ENCODE measurements at places on chromosomes 6 and 20.

DNA sequence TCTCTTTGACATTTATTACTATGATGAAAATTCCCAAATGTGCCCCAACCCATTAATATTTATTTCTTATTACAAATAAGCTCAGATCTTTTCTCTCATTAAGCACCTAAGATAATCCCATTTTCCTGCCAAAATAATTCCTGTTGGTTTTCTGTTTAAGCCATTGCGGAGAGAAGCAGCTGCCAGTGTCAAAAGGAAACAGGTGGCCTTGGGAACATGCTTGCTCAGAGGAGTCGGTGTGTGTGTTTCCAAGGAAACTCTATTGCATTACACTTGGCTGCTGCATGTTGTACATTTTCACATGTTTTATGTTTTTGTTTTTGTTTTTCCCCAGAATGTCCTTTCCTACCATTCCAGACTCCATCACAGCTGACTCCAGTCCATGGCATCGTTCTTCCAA is 56.4 kb downstream of the CD24 start:
- no peak for DNase-seq

DNA sequence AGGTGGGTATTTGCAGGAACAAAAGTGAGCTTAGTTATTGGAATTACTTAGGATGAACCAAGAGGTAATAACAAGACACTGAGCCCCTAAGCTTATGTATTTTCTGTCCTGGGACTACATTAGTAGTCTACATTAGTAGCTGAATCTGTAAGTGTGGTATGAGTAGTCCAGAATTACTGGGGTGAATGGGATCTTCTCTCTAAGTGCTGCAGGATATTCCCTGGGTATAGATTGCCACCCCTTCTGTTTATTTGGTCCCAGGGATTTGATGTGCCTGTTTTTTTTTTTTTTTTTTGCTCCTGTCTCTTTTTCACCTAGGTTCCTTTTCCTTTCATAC is 5.9 kb downstream of the CD2AP start:
- DNase-seq, result no peak

DNA sequence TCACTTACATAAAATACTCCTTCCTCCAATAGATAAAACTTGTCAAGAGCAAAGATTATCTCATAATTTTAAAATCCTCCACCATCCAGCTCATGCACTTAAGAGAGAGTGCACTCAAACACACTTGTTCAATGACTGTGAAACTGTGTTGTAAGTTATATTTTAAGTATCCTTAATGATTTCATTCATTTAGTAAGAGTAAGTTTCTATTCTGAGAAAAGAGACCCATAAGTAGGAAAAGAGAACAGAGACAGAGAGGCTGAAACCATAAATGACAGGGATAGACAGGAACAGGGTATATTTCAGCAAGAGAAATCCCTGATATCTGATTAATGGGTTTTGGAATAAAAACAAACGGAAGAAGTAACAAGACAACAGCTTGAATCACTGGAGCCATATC is 8.2 kb downstream of the SSR1 start:
- no peak for DNase-seq

- DNase-seq, result no peak
Observed at GRCh38 chr20:38108438-38108985, 56.6 kb downstream of the TGM2 start.

DNA sequence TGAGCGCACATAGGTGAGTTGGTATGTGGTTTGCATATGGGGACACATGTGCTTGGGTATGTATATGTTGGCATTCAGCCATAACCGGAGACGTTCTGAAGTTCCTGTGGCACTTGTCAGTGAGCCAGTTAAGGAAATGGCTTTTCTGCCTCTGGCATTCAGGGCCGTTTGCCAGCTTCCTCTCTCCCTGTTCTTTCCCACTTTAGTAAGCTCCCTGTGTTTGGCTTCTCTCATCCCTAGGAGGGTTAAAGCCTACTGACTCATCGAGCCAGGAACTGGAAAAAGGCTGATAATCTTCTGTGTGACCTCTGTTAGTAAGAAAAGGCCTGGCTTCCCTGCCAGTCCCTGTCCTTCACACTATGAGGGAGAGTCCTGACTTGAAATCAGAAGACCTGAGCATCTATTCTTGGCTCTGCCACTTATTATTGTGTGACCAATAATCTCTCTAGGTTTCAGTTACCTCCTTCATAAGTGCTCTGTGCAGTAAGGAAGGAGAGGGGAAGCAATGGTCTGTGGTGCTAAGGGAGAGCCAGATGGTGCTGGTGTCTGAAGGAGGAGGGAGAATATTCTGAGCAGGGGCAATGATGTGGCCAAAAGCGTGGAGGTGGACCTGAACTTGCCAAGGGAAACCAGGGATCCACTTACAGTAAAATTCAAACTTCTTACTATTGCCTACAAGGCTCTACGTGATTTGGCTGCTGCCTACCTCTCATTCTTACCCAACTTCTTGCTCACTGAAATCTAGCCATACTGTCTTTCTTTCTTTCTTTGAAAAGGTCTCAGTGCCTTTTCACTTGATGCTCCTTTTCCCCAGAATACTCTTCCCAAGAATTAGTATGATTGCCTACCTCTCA is 31.4 kb downstream of the ACSS2 start:
- DNase-seq, result no peak

GRCh38 chr20:63175038-63175895 is 40.7 kb downstream of the YTHDF1 start:
- no peak for DNase-seq

DNA sequence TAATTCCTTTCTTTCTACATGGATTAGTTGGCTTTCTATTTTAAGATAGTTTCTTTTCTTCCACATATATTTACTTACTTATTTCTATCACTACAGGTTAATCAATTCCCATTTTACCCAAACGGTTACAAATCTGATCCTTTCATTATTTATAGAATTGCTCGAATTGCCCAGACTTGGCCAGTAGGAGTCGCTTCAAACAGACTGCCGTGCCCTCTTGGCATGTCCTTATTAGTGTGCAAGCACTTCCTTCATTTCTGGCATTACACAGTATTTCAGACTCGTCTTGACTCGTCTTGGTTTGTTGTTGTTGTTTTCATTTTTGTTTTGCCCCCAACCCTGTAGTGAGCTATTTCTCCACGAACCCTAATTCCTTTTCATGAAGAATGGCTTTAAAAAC is 74.6 kb downstream of the SAMD3 start:
- no peak for DNase-seq

GRCh38 chr6:18359237-18359885 is 27.8 kb upstream of the RNF144B start:
- no peak for DNase-seq

- no peak for DNase-seq
Observed at GRCh38 chr6:108510461-108511319, 50.0 kb upstream of the FOXO3 start.

DNA sequence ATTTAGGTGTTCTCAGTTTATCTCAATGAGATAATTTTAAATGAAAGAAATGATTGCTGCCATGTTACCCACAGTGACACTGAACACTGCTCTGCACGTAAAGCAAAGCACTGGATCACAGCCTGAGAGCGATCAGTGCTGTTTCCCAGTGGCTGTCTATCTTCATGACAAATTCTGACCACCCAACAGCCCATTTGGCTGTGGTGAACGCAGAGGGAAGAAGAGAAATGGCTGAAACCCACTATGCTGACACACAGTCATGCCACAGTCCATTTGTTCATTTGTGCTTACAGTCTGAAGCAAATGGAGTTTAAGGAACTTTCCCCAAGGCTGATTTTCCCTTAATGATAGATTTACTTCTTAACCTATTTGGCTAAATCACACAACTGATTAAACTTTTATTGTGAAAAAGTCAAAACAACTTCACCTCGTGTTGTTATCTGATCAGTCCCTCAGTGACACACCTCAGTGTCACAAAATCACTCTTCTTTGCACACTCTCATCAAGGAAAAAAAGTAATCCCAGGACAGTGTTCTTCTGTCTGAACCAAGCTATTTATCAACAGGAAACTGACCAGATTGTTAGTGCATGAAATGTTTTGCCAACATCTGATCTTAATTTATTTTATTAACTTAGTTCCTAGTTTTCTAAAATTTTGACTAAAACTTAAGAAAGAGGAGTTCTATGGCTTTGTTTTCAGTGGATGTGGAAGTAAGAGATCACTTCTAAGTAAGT is 225.1 kb downstream of the TBX18 start:
- no peak for DNase-seq

- DNase-seq, result no peak
Observed at GRCh38 chr6:25913741-25914140, 16.8 kb downstream of the SLC17A2 start.

GRCh38 chr6:146200176-146200575 is 171.3 kb downstream of the GRM1 start:
- DNase-seq, result no peak

DNA sequence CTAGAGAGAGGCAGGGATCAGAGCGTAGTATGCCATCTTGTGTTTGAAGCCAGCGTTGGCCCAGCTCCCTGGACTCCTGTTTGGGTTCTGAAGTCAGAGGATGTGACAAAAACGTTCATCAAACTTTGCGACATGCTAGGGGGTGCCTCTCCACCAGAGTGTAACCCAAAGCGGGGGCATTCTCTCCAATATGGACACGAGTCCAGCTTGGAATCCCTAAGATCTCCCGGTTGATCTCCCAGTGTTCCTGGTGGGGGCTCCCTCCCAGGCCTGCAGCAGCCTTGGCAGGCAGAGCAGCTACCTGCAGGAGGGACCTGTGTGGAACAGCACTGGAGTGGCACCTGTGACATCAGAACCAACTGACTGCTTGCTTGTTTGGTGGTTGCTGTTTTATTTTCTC is 218.8 kb upstream of the ECI2 start:
- DNase-seq, result no peak

- DNase-seq, result no peak
Observed at GRCh38 chr6:18654821-18655220, 267.7 kb downstream of the RNF144B start.

- DNase-seq, result no peak
Observed at GRCh38 chr6:69914015-69914485, 47.7 kb downstream of the COL19A1 start.

- DNase-seq, result no peak
Observed at GRCh38 chr6:42471142-42471541, 19.4 kb upstream of the TRERF1 start.

DNA sequence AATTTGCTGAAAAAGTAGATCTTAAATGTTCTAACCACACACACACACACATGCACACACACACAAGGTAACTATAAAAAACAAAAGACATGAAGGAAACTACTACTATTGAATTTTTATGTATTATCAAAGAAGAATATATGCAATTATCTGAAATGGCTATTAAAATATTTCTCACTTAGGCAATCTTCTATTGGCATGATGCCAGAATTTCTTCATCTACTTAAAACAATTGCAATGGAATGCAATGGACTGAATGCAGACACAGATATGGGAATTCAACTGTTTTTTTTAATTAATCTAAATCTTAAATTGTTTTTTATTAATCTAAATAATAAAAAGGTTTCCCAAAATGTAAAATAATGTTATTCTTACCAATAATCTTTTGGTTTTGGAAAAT is 152.6 kb upstream of the SMLR1 start:
- no peak for DNase-seq

- no peak for DNase-seq
Observed at GRCh38 chr20:59636766-59637370, 32.5 kb downstream of the PHACTR3 start.

GRCh38 chr6:100470422-100471120 is 5.8 kb upstream of the SIM1 start:
- no peak for DNase-seq

DNA sequence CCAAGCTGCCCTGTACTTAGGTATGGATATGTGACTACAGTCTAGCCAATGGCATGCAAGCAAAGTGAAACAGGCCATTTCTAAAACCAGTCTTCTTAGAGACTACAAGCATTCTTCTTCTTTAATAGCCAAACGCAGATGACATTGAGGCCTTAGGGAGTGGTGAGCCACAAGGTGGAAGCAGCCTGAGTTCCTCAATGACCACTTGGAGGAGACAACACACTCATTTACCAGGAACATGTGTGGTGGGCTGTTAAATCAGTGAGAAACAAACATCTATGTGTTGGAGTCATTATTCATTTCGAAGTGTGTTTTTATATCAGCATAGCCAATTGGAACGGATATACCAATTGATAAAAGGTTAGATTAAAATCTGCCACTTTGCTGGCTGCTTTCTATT is 122.0 kb downstream of the GFRAL start:
- no peak for DNase-seq

GRCh38 chr20:7770046-7770445 is 170.2 kb downstream of the HAO1 start:
- DNase-seq, result no peak

- no peak for DNase-seq
Observed at GRCh38 chr20:61387204-61387953, 135.3 kb downstream of the CDH4 start.

DNA sequence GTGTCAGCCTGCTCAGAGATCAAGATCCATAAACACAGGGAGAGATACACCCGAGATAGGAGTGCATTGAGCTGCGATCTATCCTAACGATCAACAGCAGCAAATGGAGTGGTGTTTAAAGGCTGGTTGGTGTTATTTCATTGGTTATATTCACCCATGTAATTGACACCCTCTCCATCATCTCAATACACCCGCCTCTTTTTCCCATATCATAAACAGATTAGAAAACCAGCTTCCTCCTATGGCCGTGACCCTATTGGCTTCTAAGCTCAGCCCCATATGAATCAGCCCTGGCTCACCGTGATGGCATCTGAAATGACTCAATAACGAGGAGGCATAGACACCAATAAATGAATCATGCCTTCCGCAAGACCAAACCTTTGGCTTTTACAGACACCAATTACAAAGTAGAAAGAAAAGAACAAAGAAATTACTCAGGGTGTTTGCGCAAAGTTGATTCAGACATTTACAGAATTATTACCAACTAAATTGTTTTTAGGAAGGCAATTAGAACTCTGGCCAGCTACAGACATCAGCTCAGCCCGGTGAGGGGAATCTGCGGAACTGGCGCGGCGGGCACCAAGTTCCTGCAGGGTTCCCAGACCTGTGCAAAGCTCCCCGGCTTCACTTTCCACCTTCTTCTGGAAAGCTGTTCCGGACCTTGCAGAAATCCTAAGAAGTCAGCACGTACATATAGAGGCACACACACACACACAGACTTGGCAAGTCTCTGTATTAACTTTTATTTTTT is 11.5 kb downstream of the PMEPA1 start:
- no peak for DNase-seq

GRCh38 chr20:50801747-50802125 is 6.9 kb downstream of the BCAS4 start:
- no peak for DNase-seq

DNA sequence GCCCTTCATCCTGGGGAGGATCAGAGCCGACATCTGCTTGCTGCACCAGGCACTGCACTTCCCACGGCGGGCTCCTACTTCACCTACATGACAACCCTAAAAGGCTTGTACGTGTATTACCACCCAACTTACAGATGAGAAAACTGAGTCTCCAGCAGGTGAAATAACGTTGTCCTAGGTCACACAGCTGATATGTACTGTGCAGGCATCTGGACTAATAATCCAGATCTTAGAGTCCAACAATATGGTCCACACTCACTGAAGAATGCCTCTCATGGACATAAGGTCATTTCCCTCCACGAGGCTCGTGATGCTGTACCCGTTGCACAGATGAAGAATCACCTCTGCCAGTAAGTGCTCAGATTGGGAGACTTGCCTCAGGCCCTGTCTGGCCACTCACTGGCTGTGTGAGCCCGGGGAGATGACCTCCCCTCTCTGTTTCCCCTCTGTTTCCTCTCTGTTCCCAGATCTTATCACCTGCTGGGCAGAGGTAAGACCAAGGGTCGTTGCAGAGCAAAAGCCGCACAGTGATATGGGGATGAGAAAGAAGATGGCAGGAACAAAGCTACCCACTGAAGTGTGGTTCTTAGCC is 32.1 kb downstream of the TGM2 start:
- no peak for DNase-seq

GRCh38 chr20:51399006-51399890 is 143.3 kb downstream of the NFATC2 start:
- DNase-seq, result no peak

GRCh38 chr20:57075181-57075580 is 191.3 kb downstream of the BMP7 start:
- DNase-seq, result no peak

Measured in NCI-H1930 (cell line).